Stromal cell of bone marrow (primary cell): ENCODE measurements at places on chromosomes 1 and 21.

DNA sequence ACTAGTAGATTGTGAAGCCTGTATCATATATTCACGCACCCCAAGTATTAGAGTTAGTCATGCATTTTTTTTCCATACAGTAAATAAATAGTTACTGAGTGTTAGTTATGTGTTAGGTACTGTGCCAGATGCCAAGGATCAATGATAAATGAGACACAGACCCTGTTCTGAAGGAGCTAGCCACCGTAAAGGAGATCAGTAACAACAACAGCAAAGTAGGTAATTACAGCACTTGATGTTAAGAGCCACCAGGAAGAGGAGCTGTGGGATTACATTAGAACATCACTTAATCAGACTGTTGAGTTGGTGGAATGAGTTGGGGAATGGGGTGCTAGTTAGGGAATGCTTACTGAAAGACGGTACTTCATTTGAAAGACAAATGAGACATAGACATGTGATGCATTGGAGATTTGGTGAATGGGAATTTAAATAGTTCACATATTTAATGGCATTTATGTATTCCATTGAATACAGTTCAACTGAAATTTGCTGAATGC is 21.0 kb downstream of the PRKAA2 start:
- DNase-seq, result no peak

DNA sequence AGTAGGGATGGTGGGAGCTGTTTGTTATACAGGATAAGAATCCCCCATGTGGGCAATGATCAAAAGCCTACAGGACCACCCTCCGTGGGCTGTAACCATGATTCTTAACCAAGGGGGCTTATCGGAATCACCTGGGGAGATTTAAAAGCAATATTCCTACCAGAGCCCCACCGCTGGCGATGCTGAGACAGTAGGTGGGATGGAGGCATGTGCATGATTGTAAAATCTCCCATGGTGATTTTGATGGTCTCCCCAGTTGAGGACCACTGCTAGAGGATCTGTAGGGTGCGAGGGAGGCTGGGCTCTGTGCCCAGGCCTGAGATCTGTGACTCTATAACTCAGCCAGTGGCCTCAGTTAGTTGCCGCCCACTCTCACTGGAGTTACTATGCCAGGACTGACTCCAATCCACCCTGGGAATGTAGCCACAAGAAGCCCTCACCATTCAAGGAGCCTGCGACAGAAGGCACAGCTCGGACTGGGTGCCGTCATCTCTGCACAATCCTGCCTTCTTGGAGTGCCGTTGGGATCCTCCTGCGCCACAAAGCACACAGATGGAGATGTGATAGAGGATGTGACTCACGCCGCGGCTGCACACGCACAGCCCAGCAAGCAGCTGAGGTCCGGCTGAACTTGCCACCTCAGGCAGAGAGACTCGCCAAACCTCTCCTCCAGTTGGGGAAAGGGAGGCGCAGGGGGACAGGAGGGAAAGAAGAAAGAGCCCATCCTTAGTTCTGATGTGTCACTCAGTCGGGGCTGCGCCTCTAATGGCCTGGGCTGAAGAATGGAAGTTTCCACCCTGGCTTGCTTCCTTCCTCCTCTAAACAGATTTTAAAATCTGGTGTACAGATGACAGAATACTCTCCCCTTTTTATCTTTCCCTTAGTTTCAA is 26.5 kb downstream of the AKNAD1 start:
- peak; percentile 91 for DNase-seq

GRCh38 chr1:85274969-85275453 is 1.4 kb downstream of the BCL10 start:
- peak; percentile 77 for DNase-seq

DNA sequence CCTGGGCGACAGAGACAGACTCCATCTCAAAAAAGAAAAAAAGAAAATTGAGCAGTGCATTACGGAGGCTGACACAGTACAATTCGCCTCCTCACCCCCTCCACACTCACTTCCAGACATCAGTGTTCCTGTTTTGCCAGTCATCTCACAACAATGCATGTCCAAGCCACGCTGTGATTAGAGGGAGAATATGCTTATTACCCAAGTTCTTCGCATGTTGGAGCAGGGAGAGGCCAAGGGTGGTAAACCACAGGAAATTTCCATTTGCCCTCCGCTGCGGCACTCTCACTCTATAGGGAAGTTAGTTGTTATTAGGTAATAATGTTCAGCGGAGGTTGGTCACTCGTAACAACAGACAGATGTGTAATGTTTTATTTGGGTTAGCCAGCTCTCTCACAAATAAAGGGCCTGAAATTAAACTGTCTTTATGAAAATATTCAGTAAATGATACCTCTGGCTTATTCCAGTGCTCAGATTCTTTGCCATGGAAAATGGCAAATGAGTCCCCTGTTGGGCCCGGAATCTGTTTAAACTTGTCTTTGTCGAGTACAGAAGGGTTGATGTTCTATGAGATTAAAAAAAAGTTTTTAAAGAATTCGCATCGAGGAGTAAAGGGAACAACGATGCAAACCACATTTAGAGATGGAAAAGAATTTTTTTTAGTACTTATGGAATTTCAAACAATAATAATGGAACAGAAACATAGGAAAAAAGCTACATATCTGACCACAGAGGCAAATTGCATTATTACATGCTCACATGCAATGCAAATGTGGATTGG is 33.1 kb downstream of the KCNJ15 start:
- peak; percentile 100 for DNase-seq

DNA sequence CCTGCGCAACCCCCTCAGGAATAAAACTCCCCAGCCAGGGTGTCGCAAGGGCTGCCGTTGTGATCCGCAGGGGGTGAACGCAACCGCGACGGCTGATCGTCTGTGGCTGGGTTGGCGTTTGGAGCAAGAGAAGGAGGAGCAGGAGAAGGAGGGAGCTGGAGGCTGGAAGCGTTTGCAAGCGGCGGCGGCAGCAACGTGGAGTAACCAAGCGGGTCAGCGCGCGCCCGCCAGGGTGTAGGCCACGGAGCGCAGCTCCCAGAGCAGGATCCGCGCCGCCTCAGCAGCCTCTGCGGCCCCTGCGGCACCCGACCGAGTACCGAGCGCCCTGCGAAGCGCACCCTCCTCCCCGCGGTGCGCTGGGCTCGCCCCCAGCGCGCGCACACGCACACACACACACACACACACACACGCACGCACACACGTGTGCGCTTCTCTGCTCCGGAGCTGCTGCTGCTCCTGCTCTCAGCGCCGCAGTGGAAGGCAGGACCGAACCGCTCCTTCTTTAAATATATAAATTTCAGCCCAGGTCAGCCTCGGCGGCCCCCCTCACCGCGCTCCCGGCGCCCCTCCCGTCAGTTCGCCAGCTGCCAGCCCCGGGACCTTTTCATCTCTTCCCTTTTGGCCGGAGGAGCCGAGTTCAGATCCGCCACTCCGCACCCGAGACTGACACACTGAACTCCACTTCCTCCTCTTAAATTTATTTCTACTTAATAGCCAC is 696 bp downstream of the TGFB2 start:
- peak; percentile 50 for DNase-seq

- no peak for DNase-seq
Observed at GRCh38 chr1:11214698-11215380, 25.7 kb downstream of the ANGPTL7 start.

GRCh38 chr1:99004254-99004860 is 304 bp downstream of the PLPPR5 start:
- no peak for DNase-seq

- peak; percentile 81 for DNase-seq
Observed at GRCh38 chr1:68111519-68112436, 61.4 kb upstream of the DIRAS3 start.

- peak; percentile 44 for DNase-seq
Observed at GRCh38 chr1:53112271-53112774, 30.1 kb downstream of the SLC1A7 start.

DNA sequence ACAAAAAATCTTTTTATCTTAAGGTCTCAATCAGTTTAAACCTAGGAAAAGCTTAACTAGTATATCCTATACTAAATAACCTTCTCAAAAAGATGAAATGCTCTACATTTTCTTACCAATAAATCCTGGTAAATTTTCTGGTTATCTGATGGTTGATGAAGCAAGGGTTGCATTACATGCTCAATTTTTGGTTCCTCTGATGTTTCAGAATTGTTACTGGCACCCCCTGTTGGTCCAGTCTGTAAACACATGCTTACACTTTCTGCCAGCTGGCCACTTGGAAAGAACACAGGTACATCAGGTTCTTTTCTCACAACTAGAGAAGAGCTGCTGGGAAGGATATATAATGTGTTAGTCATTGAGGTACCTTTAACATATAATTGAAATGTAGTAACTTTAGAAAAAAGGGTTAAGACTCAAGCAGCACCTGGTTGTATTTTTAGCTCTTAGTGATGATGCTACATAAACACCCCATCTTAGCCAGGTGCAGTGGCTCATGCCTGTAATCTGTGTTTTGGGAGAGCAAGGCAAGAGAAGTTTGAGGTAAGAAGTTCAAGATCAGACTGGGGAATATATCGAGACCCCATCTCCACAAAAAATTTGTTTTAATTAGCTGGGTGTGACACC is 30.9 kb upstream of the TAL1 start:
- DNase-seq, result peak; percentile 21

GRCh38 chr1:47179017-47179987 is 10.5 kb downstream of the PDZK1IP1 start:
- peak; percentile 89 for DNase-seq

- no peak for DNase-seq
Observed at GRCh38 chr1:149879556-149879955, 19.8 kb upstream of the BOLA1 start.

- no peak for DNase-seq
Observed at GRCh38 chr21:41868062-41868710, 11.0 kb downstream of the PRDM15 start.

GRCh38 chr1:93766451-93766850 is 84.8 kb upstream of the BCAR3 start:
- DNase-seq, result no peak

DNA sequence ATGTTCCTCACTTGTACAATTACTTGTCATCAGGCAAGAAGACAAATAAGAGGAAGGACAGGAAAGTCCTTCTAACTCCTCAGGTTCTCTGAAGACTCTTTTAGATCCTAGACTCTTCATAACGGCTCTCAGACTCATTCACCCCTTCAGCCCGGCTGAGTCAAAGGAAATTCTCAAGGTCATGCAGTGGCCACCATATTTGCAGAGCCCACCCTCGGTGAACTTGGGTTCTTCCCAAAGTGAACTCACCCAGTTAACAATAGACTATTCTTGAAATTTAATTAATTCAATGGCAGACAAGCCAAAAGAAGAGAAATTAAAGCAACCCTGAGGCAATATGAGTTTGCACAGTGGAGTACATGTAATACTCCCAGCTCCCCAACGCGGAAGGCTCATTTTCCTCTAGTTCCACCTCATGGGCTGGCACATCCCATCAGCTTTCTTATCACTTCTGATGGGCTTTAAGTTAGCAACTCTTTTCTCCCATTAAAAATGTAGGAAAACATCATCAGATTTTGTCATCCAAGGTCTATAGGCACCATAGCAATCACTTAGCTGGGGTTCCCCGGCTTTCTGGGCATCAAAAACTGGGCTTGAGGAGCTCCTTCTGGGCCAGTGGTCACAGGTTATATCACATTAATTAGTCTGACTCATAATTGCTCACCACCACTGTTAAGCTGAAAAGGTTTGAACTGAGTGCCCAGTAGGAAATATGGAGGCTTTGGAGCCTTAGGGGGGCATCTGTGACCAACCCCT is 27.8 kb upstream of the TIAM1 start:
- DNase-seq, result no peak

GRCh38 chr1:159849626-159850366 is 12.7 kb downstream of the VSIG8 start:
- DNase-seq, result no peak

DNA sequence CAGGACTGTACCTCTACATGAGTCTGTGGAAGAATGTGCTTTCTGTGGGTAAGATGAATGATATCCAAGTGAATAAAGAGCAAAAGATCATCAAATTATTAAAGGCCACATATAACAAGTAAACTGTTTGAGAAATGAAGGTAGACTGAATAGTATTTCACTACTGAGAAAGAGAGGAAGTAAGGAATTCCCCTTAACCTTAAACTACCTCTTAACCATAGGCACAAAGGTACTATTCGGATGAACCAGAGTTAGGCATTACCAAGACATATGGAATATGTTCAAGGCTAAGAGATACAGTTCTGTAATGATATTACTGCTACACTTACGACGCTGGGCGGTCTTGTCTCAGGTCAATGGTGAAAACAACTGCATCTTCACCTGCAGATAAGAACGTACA is 25.5 kb downstream of the DCAF8 start:
- DNase-seq, result no peak

DNA sequence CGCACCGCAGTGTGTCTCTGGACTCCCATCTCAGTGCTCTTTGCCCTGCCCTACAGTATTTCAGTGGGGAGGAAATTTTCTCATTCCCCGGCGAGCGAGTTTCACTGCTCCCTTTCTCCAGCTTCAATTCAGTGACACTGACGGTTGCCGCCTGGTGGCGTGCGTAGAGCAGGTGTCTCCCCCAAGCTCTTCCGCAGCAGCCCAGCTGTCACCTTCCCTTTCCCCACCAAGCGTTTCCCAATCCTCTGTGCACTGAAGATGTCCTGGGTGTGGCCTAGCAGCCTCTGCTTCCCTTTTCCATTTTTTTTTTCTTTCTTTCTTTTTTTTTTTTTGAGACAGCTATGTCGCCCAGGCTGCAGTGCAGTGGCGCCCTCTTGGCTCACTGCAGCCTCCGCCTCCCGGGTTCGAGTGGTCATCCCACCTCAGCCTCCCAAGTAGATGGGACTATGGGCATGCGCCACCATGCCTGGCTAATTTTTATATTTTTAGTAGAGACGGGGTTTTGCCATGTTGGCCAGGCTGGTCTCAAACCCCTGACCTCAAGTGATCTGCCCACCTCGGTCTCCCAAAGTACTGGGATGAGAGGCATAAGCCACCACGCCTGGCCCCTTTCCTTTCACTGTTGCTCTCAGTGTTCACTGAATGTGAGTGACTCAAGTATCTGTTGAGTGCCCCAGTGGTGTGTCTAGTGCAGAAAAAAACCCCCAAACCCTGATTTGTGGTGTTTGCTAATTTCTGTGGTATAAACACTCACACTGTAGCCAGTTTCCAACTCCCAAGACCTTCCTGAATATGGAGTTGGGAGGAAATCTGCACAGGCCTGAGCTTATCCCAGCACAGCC is 30.1 kb downstream of the TNFRSF1B start:
- DNase-seq, result no peak

DNA sequence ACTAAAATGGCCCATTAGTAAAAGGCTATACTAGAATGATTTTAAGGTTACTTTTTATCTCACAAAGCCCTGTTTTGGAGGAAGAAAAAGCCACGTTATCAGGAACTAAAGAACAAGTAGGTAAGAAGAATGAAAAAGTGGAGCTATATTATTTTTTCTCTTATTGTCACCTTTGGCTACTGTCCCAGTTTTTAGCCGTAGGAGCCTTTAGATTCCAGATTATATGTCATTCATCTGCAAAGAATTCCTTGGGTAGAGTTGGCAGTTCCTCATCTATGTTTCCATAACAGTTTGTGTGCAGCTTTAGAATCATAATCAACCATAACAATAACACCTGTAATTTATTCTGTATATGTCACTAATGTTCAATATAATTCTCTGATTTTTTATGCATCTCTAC is 83.8 kb downstream of the TPR start:
- DNase-seq, result no peak

GRCh38 chr1:228865627-228866330 is 130.5 kb downstream of the RHOU start:
- DNase-seq, result no peak
